ENCODE measurements at places on chromosomes 1 and 21.

GRCh38 chr1:94553931-94554330 lies 12.4 kb upstream of the F3 start:
- DNase-seq = no peak

DNA sequence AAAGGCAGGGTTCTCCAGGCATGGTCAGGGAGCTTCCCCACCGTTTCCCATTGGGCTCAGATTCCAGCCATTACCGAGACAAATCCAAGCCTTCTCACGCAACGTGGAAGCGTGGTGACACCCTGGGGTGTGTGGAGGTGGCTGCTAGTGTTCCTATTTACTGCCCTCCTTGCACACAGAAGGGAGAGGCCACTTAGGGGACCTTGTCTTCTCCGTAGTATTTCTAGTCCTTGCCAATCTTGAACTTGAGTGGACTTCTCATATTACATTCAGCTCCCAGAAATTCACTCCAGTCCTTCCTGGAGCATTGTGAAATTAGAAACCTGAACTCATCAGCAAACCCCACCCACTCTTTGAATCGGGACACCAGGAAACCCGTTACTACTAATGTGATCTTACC lies 131.6 kb downstream of the AJAP1 start:
- DNase-seq = no peak

GRCh38 chr1:2187619-2188018 lies 7.0 kb downstream of the FAAP20 start:
- no peak for DNase-seq

GRCh38 chr1:78672428-78672827 lies 22.8 kb downstream of the IFI44 start:
- DNase-seq = no peak

DNA sequence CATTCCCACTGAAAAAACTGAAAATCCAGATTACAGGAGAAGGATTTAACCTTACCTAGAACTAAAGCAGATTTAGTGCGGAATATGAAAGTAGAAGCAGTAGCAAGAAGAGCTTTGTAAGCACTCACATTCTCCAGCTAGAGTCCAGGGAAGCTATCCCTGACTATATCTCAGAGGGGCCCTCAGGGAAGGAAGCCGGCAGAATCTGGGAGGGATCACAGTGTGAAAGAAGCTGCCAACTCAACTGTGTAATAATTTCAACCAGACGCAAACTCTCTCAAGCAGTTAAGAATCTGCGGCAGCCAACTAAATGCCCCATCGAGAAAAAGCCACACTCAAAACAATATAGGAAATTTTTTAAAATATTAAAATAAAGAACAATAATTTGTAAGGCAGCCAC lies 163.8 kb downstream of the EIF4G3 start:
- DNase-seq = no peak

GRCh38 chr1:27416387-27417111 lies 24.1 kb downstream of the GPR3 start:
- peak; percentile 29 for DNase-seq

GRCh38 chr1:55893155-55893554 lies 678.0 kb upstream of the USP24 start:
- DNase-seq = no peak

DNA sequence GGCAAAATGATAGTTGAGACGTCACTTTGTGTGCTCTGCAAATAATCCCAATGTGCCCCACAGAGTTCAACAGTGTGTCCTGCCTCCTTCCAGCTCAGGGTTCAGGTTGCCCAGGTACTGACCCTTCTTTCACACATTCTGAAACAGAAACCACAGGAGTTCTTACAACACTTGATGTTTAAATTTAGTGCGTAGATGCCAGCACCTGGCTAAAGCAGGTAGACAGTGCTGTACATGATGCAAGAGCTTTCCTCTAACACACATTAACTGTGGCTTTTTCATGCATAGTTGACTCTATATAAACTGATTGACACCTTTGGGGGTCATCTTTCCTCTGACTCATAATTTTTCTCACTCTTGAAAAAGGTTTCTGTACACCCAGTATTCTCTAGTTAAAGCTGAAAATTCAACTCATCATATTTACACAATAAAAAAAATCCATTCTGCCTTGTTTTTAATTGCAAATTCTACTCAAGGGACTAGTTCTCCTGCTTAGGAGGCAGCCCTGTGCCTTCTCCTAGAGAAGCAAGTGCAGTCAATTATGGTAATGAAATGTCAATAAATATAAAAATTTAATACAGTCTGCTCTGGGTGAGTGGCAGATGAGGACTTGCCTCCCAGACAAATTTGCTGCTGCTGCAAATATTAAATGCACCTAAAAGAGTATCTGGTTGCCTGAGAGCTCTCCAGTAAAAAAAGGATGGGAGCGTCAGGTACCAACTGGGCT lies 91.4 kb downstream of the NR5A2 start:
- peak; percentile 64 for DNase-seq

- DNase-seq = no peak
Observed at GRCh38 chr1:187034501-187034900, 205.8 kb downstream of the PLA2G4A start.
